Naive B cell (primary cell): ENCODE measurements at places on chromosomes 1 and 21.

DNA sequence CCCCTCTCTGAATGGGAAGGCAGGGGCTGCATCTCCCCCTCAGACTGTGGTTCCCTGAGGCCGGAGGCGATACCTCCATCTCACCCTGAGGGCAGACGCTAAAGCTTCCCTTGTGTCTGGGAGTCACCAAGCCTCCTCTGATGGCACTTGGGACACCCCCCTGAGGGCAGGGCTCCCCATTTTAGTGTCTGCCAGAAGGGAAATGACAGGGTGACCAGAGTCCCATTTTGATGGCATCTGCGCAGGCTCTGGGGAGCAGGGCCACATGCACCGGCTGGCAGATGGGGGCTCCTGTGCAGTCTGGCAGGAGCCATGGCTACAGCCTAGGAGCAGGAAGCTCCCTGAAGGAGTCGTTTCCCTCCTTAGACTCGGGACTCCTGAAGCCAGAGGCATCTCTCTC is 1.7 kb downstream of the S100A2 start:
- DNase-seq: no peak

- no peak for DNase-seq
Measured at GRCh38 chr1:43275826-43276620, 6.2 kb downstream of the TMEM125 start.

GRCh38 chr1:61842036-61842435 is 99.8 kb downstream of the PATJ start:
- no peak for DNase-seq

DNA sequence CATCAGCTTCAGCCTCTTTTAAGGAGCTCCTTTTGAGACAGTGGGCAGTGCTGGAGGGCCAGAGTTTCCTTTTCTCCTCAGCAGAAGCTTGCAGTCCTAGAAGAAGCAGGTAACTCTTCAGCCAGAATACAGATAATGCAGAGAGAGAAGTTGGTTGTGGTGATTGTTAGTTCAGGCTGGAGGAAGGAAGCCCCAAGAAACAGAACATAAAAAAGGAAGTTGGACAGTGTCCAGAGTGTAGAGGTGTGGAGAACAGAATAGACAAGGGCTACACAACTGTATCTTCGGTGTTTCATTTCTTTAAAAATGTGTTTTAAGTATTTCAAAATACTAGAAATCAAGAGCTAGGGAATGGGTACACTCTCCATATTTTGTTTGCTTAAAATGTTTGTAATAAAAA is 6.4 kb upstream of the TACSTD2 start:
- DNase-seq: no peak

- DNase-seq: no peak
Measured at GRCh38 chr1:224637515-224637914, 21.4 kb downstream of the CNIH3 start.
